ENCODE measurements at places on chromosomes 11 and 22.

DNA sequence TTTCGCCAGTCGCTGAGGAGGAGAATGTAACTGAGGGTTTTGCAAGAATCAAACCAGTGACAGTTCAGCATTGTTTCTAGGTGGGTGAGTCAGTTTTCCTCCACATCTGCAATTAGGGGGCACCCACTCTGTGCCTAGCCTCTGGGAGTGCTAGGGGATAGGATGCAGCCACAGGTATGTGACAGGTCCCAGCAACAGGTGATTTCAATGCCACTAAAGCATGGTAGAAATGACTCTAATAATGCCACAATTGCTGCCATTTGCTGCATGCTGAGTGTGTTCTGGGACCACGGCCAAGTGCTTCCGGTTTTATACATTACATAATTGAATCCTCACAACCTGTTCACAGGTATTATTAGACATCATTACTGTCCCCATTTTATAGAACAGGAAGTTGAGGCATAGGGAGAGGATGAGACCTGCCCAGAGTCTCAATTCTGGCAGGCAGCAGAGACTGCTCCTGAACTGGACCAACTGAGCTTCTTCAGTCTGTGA lies 556 bp downstream of the CRYBB2 start:
- DNase-seq: peak; percentile 70

DNA sequence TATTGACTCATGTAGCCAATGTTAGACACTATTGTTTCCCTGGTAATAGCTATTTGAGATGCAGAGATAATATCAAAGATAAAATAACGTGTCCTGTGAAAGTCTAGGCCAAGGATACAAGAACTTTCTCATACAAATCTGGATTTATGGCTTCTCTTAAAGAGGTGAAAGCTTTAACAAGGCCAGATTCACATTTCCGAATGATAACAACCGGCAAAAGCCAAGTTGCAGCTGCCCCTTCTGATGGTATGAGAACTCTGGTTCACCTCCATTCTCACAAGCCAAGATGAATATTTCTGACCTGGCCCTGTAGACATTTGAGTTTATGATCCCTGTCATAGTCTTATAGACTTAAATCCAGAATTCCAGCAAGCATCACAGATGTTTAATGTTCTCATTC lies 230.4 kb upstream of the ZC3H12C start:
- DNase-seq: no peak

- DNase-seq: no peak
Measured at GRCh38 chr11:8097468-8097867, 16.5 kb downstream of the TUB start.

- DNase-seq: no peak
Measured at GRCh38 chr22:41415554-41415953, 31.0 kb downstream of the TOB2 start.

DNA sequence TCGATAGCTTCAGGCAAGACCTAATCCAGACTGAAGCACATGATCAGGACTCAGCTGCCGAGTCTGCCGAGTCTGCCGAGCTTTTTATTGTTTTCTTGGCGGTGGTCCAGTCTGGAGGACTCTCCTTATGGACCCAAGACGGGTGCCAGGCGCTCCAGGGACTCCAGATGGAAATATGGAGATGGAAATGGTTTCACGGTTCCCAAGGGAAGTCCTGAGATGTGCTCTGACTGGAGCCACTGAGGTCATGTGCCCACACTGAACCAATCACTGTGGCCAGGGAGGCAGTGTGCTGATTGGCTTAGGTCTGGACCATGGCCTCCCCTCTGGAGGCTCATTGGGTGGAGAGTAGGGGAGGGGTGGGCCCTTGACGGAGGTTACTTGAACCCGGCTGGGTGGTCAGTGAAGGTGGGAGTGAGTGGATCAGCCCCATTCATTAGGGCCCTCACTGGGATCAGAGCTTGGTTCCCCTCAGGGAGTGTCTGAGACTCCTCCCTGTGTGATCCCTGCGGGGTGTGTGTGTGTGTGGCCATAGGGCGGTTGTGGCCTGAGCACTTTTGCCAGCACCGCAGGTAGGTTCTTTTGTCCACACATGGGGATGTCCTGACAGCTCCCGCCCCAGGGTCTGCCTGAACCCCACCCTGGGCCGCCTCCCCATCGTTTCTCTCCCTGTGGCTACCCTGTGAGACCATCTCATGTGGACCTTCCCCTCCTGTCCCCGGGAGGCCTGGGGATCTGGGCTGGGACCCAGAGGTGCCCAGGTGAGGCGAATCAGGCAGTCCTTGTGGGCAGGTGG lies 14.0 kb downstream of the RPS6KA4 start:
- peak; percentile 99 for DNase-seq

GRCh38 chr22:45308957-45309421 lies 745 bp upstream of the FAM118A start:
- no peak for DNase-seq

DNA sequence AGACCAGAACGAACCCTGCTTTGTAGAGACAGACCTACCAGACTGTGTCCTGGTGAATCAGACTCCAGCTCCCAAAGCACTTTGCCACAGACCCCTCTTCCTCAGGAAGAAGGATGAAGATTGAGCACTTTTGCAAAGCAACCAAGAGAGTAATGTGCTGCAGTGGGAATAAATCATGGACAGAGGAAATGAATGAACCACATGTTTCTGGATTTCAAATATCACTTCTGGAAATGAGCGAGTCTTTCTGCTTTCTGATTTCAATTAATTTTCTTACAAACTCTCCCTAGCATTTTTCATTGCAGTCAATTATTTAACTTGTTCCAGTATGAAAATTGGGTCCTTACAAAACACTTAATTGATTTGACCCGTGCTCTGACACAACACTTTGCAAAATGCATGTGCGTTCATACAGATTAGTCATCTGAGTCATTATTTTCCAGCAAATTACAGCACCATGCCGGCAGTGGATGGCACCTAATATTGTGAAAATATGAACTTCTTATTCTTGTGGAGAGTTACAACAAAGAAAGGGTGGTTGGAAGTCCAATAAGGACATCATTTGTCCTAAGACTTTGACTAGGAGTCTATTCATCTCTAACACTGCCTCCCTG lies 315.9 kb upstream of the CCDC90B start:
- no peak for DNase-seq

- DNase-seq: no peak
Measured at GRCh38 chr11:120756931-120757330, 245.4 kb downstream of the GRIK4 start.

GRCh38 chr22:21067901-21068680 lies 22.3 kb downstream of the LRRC74B start:
- DNase-seq: no peak

DNA sequence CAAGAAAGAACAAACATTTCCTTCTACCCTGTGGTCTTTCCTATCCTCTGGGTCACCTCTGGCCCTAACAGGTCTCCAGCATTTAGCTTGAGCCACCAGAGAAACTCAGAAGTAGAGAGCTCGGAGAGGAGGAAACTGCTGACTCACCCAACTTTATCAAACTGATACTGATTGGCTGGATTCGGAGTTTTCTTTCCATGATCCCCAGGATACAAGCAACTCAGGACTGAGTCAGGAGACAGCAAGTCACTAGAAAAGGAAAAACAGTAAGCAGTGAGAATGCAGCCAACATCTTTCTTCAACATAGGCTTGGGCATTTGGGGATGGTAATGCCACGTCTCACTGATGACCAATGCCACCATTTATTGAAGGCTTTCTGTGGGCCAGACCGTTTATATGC lies 32.7 kb downstream of the THOC5 start:
- DNase-seq: no peak

GRCh38 chr22:43528601-43529360 lies 117.0 kb downstream of the MPPED1 start:
- DNase-seq: no peak

DNA sequence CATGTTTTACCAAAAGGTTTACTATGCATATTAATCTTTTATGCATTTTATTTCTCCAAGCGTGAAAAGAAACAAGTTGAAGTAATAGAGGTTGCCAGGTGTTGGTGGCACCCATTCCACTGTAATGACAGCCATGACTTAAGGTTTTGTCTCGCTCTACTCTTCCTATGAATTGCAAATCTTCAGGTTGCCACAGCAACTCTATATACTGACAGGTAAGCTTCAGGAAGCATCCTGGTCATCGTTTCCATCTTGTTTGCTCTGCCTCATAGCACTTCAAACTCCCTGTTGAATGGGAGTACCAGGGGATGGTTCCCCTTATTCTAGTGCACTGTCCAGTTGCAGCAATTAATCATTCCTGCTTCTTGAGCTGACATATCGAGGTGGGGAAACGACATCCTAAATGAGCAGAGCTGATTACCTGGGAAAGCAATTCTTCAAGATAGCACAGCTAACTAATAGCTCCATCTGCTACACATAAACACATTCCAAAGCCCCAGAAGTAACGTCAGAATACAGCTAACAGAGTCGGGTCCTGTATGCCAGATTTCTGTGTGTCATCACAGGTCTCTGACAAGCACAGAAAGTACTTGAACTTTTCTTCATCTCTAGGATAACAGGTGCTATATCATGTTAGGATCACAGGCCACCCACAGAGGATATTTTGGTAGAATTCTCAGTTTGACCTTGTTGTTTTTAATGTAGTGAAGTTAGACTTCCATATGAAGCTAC lies 80.3 kb downstream of the CADM1 start:
- no peak for DNase-seq

DNA sequence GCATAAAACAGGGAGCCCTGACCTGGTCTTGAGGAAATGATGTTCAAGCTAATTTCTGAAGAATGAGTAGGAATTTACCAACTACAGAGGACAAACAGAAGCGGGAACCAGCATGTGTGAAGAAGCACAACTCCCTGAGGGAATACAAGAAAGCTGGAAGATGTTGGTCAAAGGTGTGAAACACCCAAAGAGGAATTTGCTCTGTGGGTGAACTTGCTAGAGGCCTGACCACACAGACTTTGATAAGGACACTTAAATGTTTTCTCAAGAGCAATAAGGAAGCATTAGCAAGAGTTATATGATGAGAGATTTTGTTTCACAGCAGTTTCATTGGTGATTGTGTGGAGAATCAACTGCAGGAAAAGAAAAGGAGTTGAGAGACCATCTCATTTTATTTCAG lies 17.6 kb downstream of the SLC5A12 start:
- DNase-seq: no peak

DNA sequence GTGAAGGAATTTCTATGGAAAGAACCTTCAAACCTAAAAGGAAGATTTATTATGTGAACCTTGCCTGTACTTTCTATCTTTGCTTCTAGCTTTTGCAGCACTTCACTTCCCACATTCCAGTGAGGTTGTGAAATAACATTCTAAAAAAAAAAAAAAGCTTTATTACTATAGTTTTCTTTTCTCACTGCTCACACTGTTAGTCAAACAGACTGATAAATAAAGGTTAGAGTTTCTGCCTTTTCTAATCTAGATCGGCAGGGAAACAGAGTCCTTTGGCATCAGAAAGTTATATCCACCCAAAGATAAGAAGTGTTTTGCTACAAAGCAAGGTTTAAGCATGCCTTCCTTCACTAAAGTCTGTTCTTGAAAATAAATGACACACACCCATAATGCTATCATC lies 2.8 kb downstream of the AAMDC start:
- no peak for DNase-seq

- DNase-seq: peak; percentile 36
Measured at GRCh38 chr11:29432719-29433325, 584.0 kb downstream of the KCNA4 start.

DNA sequence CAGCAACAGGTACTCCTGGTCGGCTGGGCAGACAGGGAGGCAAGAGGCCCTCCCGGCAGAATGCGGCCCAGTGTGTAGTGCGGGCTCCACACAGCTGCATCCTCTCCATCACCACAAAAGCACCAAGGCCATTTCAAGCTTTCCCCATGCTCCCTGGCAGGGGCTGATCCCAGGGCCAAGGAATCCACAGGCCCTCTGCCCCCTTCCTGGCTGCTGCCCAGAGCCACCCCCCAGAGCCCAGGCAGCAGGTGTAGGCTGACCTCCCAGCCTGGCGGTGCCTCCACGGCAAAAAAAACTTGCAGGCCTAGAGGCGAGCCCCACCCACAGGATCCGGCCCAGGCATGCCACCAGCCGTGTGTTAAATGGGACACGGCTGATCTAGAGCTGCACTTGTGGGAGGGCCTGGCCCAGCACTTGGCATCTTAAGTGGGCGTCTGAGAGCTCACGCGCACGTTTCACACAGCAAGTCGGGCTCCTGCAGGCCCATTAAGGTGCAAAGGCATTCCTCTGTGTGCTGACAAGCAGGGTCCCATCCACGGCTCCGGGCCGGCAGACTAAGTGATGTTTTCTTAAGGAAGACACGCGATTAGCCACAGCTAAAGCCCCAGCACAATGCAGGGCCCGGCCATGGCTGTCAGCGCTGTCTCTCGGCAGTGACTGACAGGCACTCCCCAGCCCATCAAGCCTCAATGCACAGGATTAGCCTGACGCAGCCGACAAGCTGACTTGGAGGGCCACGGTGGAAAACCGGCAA lies 19.8 kb upstream of the GNB1L start:
- DNase-seq: peak; percentile 64

DNA sequence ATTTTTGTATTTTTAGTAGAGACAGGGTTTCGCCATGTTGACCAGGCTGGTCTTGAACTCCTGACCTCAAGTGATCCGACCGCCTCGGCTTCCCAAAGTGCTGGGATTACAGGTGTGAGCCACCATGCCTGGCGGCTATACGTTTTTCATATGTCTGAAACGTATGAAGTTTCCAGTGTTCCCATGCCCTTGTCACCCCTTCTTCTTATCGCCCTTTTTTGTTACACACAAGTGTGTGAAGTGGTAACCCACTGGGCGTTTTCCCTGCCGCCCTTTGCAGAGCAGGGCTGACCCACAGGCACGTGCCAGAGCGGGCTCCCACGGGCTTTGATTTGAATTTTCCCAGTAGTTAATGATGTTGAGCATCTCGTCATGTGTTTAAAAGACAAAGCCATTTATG lies 17.0 kb downstream of the PIM3 start:
- DNase-seq: no peak

GRCh38 chr11:114606003-114606801 lies 10.6 kb upstream of the NXPE4 start:
- DNase-seq: no peak

- DNase-seq: peak; percentile 57
Measured at GRCh38 chr11:32960553-32961164, 55.0 kb upstream of the DEPDC7 start.

DNA sequence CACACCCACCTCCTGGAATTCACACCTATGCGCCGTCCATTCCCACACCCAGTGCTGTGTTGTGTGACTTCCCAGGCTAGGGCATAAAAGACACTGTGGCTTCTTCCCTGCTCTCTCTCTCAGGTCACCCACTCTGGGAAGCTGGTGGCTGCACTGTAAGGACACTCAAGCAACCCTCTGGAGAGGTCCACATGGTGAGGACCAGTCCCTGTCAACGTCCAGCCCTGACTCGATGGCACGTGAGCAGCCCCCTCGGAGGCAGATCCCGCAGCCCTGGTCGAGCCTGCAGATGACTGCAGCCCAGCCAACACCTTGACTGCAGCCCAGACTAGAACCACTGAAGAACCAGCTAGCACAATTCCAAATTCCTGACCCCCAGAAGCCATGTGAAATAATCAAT lies 16.2 kb downstream of the CBX7 start:
- no peak for DNase-seq

- no peak for DNase-seq
Measured at GRCh38 chr11:83056204-83056603, 15.5 kb downstream of the RAB30 start.

GRCh38 chr11:72824811-72825505 lies 10.7 kb downstream of the ATG16L2 start:
- DNase-seq: no peak

- no peak for DNase-seq
Measured at GRCh38 chr11:60957188-60957587, 5.2 kb upstream of the SLC15A3 start.

- DNase-seq: no peak
Measured at GRCh38 chr11:8834379-8834778, 76.6 kb upstream of the AKIP1 start.

GRCh38 chr11:134345237-134345550 lies 13.4 kb downstream of the GLB1L2 start:
- DNase-seq: no peak

GRCh38 chr11:5285703-5286340 lies 15.9 kb downstream of the OR51B4 start:
- DNase-seq: no peak
